ENCODE measurements at places on chromosomes 4 and X. TPM values are rescaled to one million over a fixed set of nuclear protein-coding genes. Genes with fewer than 3 reads are reported as not detected.

- DNase-seq = no peak
Measured at GRCh38 chr4:71453531-71453930, 114.7 kb downstream of the SLC4A4 start.

DNA sequence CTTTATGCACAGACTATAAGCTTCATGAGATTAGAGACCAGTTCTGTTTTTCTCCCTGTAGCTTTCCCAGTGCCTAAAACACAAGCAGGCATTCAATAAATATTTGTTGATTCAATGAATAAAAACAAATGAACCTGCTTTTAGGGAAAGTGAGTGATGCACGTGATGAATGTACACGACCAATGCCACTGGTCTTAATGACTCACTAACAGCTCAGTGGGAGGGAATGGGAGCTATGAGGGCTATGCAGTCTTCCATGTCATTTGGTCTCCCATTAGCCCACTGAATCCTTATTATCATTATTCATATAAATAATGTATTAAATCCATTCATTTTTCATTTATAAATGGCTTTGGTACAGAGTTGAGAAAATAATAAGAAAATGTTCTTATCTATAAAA lies 247.4 kb downstream of the FBXO8 start:
- DNase-seq = no peak

DNA sequence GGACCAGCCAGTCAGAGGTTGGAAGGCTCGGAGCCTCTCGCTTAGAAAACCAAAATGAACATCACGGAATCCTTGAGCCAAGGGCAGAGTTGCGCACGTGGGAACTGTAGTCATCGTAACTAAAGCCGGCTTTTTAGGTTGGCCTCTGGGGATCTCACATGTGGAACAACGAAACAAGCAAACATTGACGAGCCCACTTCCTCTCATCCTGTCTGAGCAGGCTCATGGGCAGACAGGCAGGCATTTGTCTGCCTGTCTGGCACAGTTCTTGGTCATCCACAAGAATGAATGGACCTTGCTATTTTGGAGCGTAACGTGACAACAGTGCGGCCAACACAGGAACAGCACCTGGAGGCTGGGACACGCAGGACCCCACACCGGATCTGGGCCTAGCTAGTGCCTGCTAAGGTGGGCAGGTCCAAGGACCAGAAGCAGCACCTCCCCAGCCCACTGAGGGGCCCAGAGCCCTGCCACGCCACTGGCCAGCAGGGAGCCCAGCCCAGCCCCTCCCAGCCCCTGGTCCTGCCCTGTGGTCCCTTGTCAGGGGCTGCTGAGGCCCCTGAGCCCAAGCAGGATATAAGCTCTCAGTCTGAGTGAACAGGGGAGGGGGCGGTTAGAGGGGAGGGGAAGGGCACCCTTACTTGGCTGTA lies 9.2 kb upstream of the TREX2 start:
- no peak for DNase-seq

- DNase-seq = no peak
Measured at GRCh38 chr4:82891707-82892466, 934 bp upstream of the SEC31A start.

GRCh38 chr4:15882675-15883086 lies 55.9 kb downstream of the FGFBP1 start:
- peak; percentile 54 for DNase-seq

DNA sequence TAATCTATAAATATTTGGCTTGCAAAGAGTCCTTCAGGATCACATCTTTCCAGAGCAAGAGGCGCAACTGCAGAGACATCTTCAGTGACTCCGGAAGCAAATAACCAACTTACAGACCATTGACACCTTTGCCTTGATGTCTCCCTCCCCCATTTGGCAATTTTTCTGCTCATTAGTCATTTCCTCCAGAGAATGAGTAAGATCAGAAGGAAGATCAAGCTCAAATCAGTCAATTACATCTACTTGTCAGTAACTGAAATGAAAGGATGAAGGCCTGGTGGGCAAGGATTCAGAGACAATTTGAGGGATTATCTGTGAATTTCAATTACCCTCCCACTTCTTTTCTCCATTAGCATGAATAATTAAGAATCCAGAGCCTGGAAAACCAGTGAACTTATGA lies 665.6 kb upstream of the CPEB2 start:
- DNase-seq = no peak

GRCh38 chrX:40243755-40244515 lies 146.2 kb upstream of the BCOR start:
- DNase-seq = no peak

- no peak for DNase-seq
Measured at GRCh38 chr4:111963158-111963700, 182.0 kb upstream of the FAM241A start.

- DNase-seq = peak; percentile 1
Measured at GRCh38 chr4:19807505-19807904, 444.2 kb upstream of the SLIT2 start.

DNA sequence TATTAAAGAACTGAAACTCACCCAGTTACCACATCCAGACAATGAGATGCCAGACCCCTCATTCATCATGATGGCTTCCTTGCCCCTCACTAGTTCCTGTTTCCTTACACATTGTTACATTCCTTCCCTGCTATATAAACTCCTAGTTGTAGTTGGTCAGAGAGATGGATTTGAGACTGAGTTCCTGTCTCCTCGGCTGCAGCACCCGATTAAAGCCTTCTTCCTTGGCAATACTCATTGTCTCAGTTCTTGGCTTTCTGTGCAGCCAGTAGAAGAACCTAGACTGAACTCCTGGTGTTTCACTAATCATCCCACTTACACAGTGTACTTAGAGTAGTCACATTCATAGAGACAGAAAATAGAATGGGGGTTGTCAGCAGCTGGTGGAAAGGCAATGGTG lies 324.7 kb downstream of the TRIML1 start:
- DNase-seq = no peak

Gene FGFR3
- total RNA-seq = 34.3 TPM
